ENCODE measurements at places on chromosomes 3 and 15. TPM values are rescaled to one million over a fixed set of nuclear protein-coding genes. Genes with fewer than 3 reads are reported as not detected.
A peak's percentile ranks its signal among the peaks of the same experiment; 100 is the strongest.

Gene XYLB
- 1.7 TPM for total RNA-seq

- no peak for DNase-seq
Observed at GRCh38 chr3:133125171-133125570, 87.0 kb downstream of the TMEM108 start.

DNA sequence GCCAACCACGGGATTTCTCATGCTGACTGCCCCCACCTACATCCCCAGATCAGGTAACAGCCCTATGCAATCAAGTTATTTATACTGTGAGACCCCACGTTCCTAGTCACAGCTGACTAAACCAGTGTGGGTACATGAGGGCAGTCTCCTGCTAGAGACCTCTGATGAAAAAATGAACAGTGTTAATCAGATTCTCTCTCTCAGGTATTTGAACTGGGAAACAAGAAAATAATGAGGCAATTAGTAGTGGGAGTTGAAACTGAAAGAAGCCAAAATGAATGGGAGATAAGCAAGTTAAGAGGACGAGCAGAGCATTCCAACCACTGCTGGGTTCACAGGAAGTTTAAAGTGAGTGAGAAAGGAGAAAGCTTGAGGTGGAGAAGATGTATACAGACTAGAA lies 98.5 kb upstream of the MYO5C start:
- DNase-seq = no peak

Gene SH3GL3
- 0.84 TPM for total RNA-seq

- DNase-seq = no peak
Observed at GRCh38 chr3:127738192-127738840, 65.6 kb downstream of the ABTB1 start.

Gene RLBP1
- not detected for total RNA-seq

DNA sequence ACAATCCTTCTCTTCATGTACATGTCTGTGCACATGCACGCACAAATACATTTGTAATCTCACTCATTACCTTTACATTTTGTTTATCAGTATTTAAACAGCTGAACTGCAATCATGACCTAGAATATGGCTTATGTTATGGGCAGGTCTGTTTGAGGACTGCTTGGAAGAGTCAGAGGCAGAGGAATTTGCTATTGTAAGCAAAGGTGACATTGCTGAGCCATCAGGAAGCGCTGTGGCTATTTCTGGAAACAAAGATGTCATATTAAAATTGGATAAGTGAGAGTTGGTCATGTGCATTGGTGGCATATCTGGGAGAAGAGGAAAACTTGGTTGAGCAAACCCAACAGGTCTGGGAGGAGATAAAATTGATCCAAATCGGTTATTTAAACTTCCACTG lies 41.6 kb downstream of the USF3 start:
- no peak for DNase-seq

Gene ARF4
- total RNA-seq = 58.0 TPM

Gene HTR3E
- total RNA-seq = not detected

Gene ERICH6
- total RNA-seq = not detected

Gene ZCWPW2
- total RNA-seq = 2.9 TPM

Gene DCBLD2
- total RNA-seq = 22.8 TPM

- DNase-seq = no peak
Observed at GRCh38 chr3:188978421-188979171, 193.2 kb upstream of the TPRG1 start.

Gene LIPH
- 8.2 TPM for total RNA-seq

DNA sequence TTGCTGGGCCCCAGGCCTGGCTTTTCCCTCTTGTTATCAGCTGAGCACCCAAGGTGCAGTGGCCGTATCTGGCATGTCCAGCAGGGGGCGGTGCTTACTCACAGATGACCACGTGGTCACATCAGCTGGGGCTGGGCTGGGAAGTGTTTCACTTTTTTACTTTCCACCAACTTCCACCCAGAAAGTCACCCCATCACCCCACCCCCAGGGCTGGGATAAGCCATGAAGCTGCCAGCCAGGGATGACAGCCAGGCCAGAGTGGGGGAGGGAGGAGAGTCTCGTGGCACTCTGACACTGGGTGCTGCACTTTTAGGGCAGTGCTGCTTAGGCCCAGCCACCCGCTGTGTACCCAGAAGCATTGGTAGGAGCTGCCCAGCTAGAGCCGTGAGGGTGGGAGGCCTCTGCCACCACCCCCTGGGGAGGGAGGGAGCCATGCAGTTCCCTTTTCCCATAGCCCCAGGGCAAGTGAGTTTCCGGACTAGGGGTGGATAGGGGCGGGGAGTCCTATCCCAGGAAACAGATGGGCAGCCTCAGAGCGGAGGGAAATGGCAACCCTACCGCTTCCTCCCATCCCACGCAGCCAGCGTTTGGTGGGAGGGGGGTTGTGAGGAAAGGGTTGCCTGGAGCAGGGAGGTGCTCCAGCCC lies 6.1 kb downstream of the PPCDC start:
- DNase-seq = peak; percentile 93

GRCh38 chr3:76039431-76039830 lies 254.1 kb upstream of the ZNF717 start:
- no peak for DNase-seq

DNA sequence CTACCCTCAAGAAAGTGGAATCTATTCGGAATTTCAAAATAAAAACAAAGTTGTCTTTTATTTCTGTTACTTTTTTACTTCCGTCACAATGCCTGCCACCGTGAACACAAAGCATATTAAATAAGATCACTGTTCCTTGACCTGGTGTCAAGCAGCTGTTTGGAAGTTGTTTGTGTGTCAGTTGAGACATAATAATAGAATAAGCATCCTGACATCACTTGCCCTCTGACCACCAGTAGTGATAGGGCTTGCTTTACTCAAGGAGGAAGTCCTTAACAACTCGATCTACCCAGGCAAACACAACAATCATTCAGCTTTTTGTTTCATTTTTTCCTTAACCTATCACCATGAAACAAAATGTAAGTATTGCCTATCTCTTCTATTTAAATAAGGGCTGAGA lies 454.4 kb upstream of the RASGRP1 start:
- DNase-seq = no peak

Data from lower leg skin (tissue), 4 donors.